ENCODE measurements at places on chromosomes 2 and 18.
A peak's percentile ranks its signal among the peaks of the same experiment; 100 is the strongest.

- DNase-seq = no peak
Observed at GRCh38 chr18:12456441-12456840, 48.7 kb downstream of the PRELID3A start.

DNA sequence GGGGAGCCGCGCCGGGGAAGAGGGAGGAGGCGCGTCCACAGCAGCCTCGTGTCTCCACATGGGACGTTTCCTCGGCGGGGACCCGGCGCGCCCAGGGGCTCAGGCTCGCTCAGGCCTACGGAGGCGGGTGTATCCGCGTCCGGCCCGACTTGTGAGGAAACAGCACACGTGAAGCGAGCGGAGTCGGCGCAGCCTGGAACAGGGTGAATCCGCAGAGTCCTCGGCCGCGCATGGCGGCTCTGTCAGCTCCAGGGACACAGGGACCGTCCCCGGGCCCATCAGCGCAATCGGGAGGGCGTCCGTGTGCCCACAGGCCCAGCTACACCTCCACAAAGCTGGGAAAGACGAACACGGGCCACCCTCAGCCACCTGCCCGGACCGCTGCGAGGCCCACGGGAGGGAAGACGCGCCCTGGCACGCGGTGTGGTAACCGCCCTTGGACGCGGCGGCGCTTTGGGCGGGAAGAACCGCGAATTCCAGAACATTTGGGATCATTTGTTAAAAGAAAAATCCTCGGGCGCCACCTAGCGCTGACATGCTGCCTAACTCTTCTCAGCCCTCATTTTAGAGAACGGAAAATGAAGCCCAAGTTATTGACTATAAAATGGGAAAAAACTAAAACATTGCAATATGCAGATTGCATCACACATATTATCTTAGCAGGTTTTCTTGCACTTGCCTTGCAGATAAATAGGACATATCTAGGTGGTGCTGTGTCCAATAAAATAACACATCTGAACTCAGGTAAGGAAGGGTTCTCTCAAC is 40.4 kb downstream of the TMEM18 start:
- DNase-seq = peak; percentile 62

DNA sequence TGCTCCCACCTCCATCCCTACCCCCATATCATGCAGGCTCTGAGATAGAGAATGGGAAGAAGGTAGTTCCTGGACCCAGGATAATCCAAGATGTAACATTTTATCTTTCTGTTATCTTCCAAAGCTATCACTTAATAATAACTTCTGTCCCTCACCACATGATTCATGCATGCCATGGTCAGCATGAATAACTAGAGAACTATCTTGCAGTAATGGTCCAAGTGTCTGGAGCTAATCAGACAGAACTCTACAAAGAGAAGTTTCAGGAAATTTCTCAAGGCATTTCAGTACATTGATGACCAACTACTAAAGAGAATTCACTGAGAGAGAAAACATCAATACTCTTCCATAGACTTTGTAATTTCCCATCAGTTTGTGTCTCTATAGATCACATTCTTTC is 1469.7 kb upstream of the PIK3C3 start:
- no peak for DNase-seq

- DNase-seq = no peak
Observed at GRCh38 chr2:129723277-129724020, 256.0 kb upstream of the RAB6C start.

Measured in activated CD4-positive, CD25-positive, alpha-beta regulatory T cell treated with anti-CD3 and anti-CD28 coated beads, Interleukin-2, amount 50 U/mL, for 72 hours (primary cell).